ENCODE measurements at places on chromosomes 5 and 9. TPM values are rescaled to one million over a fixed set of nuclear protein-coding genes. Genes with fewer than 3 reads are reported as not detected.

DNA sequence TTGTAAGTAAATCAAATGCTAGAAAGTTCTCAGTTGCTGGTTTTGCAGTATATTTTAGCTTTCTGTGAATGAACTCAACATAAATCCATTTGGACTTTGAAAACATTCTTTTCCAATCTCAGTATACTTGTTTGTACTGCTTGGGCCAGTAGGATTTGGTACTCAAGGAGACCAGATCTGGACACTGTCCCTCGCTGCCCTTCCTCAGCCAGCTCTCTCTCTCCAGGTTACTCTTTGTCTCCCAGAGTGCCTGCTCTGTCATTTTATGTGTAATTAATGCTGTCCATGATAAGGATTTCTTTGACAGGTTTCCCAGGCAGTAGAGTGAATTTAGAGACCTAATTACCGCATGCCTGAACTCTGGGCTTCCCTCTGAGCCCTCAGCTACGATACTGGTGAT is 344.6 kb upstream of the SGCD start:
- H3K27me3 ChIP-seq, result no peaks in the 10 kb centered on the region
- H3K4me1 ChIP-seq, result no peaks in the 10 kb centered on the region
- H3K4me3 ChIP-seq, result no peak overlapping the region
- H3K36me3 ChIP-seq, result no peaks in the 10 kb centered on the region

The PPIC gene
- total RNA-seq, result not detected

The BTNL3 gene
- not detected for total RNA-seq

The PCAT7 gene
- not detected for total RNA-seq

DNA sequence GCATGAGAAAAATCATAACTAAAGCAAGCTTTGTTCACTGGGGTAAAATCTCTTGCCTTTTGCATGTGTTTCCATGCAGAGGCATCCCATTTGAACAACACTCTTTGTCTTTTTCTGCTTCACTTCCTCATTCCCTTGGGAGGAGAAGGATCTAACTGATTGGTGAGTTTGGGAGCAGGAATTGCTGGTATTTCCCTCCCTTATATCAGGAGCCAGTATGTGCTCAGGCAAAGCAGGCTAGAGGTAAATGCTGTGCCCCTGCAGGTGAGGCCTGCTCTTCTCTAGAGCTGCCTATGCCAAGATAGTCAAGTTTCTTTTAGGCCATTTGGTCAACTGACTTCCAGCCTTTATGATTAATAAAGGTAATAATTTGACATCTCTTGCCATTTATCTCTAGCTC is 179.9 kb downstream of the COX7C start:
- no peak overlapping the region for H3K4me3 ChIP-seq
- no peaks in the 10 kb centered on the region for H3K36me3 ChIP-seq
- no peaks in the 10 kb centered on the region for H3K4me1 ChIP-seq
- H3K27ac ChIP-seq, result no peak overlapping the region

DNA sequence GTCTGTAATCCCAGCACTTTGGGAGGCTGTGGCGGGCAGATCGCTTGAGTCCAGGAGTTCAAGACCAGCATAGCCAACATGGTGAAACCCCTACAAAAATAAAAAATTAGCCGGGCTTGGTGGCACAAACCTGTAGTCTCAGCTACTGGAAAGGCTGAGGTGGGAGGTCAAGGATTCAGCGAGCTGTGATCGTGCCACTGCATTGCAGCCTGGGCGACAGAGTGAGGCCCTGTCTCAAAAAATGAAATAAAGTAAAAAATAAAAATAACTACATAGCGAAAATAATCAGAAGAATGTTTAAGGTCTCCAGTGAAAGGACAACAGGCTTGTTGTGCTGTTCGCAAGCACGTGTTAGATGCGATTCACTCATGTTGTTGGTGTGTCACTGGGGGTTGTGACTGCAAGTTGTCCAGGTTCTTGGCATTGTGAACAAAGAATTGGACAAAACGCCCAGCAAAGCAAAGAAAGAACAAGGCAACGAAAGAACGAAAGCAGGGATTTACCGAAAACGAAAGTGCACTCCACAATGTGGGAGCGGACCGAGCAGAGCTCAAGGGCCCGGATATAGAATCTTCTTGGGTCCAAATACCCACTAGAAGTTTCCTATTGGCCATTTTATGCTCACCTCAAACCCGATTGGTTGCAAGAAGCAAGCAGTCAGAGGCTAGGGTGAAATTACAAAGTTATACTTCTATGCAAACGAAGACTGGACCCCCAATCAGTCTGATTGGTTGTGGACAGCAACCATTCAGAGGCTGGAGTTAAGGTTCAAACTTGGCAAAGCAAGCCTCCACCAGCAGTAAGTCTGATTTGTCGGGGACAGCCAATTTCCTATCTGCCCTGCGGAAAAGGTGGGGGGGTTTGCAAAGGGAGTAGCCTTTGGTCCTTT is 844 bp upstream of the MCCC2 start:
- peak overlapping the region; percentile 96 for H3K27ac ChIP-seq
- no peaks in the 10 kb centered on the region for H3K27me3 ChIP-seq
- peak overlapping the region; percentile 80 for H3K4me3 ChIP-seq
- peak; percentile 49 for DNase-seq

DNA sequence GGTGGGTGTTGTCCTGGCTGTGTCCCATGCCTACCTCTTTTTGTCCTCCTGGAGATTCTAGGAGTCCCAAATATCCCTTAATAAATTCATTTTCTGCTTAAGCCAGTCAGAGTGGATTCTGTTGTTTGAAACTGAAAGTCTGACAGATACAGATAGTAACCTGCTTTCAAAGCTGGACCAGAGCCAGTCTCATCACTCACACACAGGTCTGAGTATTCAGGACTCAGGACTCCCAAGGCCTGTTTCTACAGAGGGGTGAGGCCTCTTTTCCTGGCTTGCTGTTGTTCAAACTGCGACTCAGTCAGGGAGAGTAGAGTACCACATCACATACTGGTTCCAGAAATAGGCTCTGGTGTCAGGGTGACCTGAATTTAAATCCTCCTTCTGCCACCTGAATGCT is 190.1 kb downstream of the PAX5 start:
- H3K36me3 ChIP-seq, result no peaks in the 10 kb centered on the region
- DNase-seq, result no peak
- no peak overlapping the region for H3K27ac ChIP-seq
- peaks cover 3% of the 10 kb centered on the region for H3K27me3 ChIP-seq
- H3K4me1 ChIP-seq, result no peaks in the 10 kb centered on the region
- H3K4me3 ChIP-seq, result no peak overlapping the region

- H3K27ac ChIP-seq, result peak overlapping the region; percentile 48
- no peaks in the 10 kb centered on the region for H3K27me3 ChIP-seq
- H3K4me3 ChIP-seq, result no peak overlapping the region
- H3K36me3 ChIP-seq, result peaks cover 37% of the 10 kb centered on the region
These were observed 122.8 kb upstream of the DHFR start for GRCh38 chr5:80777347-80778287.
